ENCODE measurements at places on chromosomes 2 and 18. TPM values are rescaled to one million over a fixed set of nuclear protein-coding genes. Genes with fewer than 3 reads are reported as not detected.

DNA sequence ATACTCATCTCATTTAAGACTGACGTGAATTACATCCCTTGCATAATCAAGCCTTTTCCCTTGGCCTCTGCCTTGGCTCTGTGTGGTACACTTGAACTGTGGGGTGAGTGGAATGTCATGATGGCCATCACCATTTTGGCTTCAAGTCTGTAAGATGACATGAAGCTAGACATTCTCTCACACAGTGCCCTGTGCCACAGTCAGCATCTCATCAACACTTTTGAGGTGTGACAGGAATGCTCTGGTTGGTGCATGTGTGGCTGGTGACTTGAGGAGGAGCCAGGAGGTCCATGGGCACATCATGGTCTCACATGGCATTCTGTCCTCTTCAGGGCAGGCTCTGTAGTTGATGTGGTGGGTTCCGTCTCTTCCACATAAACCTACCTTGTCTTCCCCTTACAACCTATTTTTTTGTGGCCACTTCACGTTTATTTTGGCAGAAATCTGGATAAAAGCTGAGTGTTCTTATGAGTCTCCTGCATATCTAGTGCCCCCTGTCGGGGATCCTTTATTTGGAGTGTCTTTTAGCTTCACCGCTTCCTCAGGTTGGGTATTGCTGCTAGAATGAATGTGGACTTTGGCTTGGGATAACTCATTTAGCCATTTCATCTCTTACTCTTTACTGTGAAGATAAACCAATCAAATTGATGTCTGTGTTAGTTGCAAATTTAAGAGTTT is 28.1 kb downstream of the MAP4K4 start:
- no peak overlapping the region for H3K27ac ChIP-seq
- H3K4me1 ChIP-seq, result peaks cover 11% of the 10 kb centered on the region
- H3K27me3 ChIP-seq, result no peaks in the 10 kb centered on the region
- no peak for DNase-seq

DNA sequence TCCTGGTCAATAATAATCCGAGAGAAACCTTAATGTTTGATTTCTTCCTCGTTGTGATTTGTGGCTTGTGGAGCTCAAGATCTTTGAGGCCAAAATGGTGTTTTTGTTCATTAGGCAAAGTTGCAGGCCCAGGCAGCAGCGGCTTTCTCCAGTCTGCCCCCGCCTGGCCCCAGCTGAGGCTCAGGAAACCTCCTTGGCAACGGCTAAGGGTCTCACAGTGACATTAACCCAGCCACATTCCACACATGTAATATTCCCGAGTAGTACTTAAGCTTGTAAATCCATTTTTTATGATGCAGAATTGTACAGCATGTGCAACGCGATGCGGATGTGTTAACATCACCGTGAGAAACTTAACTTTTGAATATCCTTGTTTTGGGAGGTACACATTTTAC is 200.1 kb downstream of the BCL11A start:
- no peak overlapping the region for H3K4me3 ChIP-seq
- no peak for DNase-seq
- H3K36me3 ChIP-seq, result no peaks in the 10 kb centered on the region
- no peaks in the 10 kb centered on the region for H3K4me1 ChIP-seq

Gene SNED1
- total RNA-seq, result 0.48 TPM

Gene RESP18
- total RNA-seq, result not detected

All from astrocyte (in vitro differentiated cells and primary cell).